ENCODE measurements at places on chromosomes 6 and 20.

GRCh38 chr6:70166088-70166958, 136.6 kb downstream of the COL9A1 start:
- peak; percentile 25 for DNase-seq

DNA sequence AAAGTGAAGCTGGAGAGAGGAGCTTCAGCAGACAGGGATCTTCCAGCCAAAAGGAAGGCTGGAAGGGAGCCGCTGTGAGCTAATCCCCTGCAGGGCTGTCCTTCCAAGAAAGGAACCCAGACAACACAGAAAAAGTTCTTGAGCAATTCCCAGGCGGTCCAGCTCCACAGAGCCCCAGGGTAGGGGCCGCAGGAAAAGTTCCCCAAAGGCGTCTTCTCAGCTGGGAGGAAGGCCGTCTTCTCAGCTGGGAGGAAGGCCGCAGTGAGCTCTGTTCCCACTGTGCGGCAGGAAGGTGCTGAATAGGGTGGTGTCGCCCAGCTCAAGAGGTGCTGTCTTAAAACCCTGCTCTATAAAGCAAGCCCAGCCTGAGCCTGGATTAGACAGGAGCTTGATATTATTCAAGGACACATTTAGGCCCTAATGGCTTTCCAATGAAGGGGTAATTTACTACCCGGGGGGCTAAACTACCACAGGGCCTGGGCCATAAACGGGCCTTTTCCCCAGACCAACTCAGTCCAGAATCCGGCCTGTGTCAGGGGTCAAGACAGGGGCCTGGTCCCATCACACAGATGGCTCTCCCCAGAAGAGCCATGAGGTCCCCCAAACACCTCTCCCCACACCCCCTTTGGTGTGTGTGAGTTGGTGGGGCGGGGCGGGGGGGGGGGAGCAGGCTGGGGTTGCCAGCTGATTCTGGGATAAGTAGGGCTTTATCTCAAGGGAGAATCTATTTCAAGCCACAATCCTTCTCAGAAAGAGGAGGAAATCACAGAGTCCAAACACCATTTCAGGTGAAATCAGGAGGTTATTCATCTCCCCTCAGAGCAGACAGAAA, 103.6 kb downstream of the NOL4L start:
- DNase-seq, result no peak

- no peak for DNase-seq
Observed at GRCh38 chr20:37453836-37454235, 67.2 kb upstream of the NNAT start.

- DNase-seq, result no peak
Observed at GRCh38 chr6:51778666-51779065, 308.7 kb downstream of the PKHD1 start.

DNA sequence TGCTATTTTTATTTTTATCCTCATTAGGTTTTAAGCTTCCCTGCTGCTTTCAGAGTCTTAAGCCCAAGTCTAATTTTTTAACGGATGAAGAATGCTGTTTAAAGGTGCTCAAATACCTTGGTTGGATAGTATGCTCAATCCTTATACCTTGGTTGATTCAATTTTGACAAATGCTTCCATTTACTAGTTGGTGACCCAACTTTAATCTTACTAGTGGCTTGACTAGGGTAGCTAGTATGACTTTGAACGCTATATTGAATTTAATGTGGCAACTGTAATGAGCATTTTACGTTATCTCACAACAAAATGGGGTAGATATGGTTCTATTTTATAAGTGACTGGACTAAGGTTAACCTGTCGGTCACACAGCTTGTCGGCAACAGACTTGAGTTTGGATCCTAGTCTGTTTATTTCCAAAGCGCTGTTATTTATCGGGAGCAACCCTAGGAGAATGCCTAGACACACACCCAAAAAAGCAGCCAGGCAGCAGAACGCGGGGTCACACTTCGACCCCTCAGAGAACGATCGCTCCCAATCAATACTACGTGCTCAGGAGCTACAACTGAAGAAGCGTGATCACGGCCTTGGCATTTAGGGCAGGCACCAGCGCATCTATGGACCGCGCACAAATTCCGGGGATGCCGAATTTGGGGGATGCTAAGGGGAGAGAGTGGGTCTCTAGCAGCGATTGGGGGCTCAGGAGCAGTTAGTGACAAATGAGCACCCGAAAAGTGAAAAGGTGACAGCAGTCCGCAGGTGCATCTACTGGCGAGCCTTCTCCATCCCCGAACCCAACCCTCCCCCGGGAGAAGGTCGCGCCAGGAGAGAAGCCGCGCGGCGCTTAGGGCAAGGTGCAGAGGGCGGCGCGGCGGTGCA, 586 bp upstream of the ALDH5A1 start:
- DNase-seq, result no peak

DNA sequence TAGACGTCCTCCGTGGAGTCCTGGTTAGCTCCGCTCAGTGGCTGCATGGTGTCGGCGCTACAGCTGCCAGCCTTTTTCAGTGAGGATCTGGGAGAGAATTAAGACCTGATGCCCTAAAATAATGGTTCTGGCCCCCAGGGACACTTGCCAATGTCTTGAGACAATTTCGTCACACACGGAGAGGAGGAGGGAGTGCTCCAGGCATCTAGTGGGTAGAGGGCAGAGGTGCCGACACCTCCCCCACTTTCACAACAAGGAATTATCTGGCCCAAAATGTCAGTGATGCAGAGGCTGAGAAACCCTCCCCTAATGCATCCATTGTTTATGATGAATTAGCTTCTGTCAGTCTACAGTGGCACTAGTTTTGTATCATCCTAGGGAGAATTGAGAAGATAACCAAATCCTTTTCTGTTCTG, 24.4 kb downstream of the TMEM181 start:
- DNase-seq, result no peak

- DNase-seq, result no peak
Observed at GRCh38 chr20:20836836-20837235, 124.4 kb upstream of the RALGAPA2 start.

DNA sequence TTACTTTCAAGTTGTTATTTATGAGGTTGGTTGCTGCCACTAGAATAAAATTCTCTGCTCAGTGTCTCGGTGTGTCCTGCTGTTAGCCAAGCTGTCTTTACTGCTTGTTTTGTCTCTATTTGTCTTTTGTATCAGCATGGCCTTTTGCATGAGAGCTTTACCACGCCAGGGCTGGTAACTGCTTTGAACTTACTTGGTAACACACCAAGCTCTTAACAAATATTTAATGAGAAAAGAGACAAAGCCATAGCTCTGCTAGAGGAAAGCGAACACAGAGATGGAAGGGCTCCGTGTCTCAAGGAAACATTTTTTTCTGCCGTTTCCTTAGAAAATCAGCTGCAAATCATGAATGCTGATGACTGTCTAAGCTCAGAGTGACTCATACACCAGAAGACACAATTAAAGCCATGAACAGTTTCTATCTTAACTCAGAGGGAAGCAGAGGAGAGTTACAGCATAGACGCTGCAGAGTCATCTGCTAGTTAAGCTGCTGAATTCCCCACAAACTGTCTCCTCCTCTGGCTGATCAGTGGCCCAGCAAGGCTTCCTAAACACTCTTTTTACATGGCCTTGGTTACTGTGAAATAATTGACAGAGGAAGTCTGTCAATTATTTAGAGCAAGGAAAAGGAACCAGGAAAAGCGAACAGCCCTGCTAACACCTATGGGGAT, 44.8 kb downstream of the AGPAT4 start:
- DNase-seq, result no peak

DNA sequence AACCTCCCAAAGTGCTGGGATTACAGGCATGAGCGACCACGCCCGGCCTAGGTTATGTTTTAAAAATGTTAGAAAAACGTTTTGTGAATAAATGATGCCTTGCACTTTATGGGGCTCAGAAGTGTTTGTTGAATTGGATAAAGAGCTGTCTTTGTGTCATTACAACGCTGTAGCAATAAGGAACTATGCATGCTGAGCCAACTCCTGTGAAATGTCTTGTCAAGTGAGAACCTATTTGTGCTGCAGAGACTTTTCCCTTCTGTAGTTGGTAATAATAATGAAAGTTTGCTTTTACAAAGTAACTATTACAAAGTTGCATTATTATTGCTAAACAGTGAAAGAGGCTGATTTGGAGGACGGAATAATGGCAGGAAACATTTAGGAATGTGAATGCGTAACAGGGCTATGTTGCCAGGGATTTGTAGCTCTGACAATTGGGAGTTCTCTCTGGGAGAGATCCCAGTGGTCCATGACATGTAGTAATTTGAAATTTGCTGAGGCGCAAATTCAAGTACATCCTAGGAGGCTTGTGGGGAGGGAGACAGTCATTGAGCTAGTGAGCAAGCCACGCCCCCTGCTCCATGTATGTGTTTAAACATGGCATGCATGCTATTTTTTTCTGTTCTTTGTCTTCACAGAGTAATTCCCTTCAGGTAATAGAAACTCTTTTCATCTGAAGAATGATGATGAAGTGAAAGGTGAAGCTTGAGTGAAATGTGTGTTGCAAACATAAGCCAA, 16.8 kb upstream of the BICRAL start:
- DNase-seq, result no peak

DNA sequence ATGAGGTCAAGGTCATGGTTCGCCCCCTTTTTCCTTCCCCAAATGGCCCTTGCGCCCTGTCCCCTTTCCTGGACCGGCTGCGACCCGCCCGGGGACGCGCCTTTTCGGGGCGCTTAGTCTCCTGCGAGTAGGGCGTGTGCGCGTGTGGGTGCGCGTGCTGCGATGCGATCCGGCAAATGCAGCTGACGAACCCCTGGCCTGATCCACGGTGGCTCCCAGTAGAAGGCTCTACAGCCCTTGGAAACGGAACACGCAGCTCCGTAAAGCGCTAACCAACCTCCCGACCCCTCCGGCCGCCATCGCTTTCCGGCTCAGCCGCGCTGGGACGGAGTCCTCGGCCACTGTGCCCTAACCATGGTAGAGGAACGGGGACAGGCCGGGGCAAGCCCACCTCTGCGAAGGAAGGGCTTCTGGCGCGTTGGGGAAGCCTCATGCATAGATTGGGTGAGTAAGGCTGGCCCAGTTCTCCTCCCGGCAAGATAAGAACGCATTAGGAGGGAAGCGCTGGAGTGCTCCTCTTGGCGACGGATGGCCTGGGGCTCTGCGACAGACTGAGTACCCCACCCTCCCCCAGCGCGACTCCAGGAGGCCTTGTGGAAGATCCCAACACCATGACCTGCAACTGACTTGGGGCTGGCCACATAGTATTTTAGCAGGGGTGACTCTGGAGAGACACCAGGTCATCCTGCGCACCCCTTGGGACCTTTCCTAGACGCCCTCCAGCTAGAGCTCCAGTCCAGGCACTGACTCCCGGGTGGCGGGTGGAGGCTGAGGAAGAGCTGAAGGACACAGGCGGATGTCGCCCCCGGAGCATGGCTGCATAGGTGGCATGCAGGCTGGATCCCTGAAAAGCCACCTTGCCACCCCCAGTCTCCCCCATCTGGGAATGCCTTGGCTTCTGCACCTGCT, 1.1 kb upstream of the SLC4A11 start:
- no peak for DNase-seq

- no peak for DNase-seq
Observed at GRCh38 chr6:378090-378957, 13.2 kb upstream of the IRF4 start.

GRCh38 chr6:26594131-26594498, 2.6 kb upstream of the ABT1 start:
- no peak for DNase-seq

- DNase-seq, result no peak
Observed at GRCh38 chr6:110207652-110208051, 27.4 kb downstream of the CDC40 start.

- DNase-seq, result no peak
Observed at GRCh38 chr6:121142093-121142492, 192.2 kb downstream of the TBC1D32 start.

- no peak for DNase-seq
Observed at GRCh38 chr6:134169871-134170486, 117.6 kb upstream of the SLC2A12 start.

GRCh38 chr6:133017581-133017980, 203.2 kb downstream of the RPS12 start:
- DNase-seq, result no peak

- DNase-seq, result no peak
Observed at GRCh38 chr20:10240655-10241054, 22.0 kb downstream of the SNAP25 start.

Data from activated CD4-positive, alpha-beta T cell treated with anti-CD3 and anti-CD28 coated beads, Interleukin-2, amount 10 ng/mL, durations not matched to agents 7 days and 5 days (primary cell).